NCI-H1417 treated with DMSO at 0.1 percent for 48 hours (cell line): ENCODE measurements at places on chromosomes 13 and 19.

DNA sequence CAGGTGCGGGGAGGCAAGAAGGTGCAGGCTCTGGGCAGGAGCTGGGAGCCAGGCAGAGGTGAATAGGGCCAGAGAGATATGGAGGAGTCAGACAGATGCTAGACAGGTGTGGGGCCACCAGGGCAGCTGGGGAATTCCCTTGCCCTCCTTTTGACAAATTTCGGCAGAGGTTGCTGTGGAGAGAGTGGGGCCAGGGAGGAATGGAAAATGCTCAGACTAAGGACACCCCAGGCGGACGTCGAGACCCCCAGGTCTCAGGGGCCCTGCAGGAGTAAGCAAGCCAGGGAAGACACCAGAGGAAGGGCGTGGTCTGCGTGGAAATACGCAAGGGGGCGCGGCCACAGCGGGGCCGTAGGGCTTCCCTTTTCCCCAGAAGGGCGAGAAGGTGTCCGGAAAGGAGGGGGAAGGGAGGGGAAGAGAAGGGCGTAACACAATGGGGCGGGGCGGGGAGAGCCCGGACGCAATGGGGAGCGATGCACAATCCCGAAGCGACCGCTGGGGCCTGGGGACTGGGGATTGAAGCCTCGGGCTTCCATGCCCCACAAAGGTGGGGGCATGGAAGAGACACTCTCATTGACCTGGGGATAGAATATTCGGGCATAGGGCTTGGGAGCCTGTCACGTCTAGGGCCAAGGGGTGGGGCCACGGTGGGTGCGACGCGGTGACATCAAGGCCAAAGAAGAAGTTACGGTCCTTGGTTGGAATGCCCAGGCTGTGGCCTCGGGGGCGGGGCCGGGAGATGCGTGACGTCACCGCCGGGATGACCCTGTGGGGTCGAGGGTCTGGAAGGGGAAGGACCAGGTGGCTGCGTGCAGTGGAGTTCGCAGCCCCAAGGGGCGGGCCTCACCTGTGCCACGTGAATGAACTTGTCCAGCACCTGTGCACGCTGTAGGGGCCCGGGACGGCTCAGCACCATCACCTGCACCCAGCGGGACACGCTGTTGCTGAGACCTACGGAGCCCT lies 8.2 kb downstream of the RASGRP4 start:
- peak; percentile 1 for DNase-seq

DNA sequence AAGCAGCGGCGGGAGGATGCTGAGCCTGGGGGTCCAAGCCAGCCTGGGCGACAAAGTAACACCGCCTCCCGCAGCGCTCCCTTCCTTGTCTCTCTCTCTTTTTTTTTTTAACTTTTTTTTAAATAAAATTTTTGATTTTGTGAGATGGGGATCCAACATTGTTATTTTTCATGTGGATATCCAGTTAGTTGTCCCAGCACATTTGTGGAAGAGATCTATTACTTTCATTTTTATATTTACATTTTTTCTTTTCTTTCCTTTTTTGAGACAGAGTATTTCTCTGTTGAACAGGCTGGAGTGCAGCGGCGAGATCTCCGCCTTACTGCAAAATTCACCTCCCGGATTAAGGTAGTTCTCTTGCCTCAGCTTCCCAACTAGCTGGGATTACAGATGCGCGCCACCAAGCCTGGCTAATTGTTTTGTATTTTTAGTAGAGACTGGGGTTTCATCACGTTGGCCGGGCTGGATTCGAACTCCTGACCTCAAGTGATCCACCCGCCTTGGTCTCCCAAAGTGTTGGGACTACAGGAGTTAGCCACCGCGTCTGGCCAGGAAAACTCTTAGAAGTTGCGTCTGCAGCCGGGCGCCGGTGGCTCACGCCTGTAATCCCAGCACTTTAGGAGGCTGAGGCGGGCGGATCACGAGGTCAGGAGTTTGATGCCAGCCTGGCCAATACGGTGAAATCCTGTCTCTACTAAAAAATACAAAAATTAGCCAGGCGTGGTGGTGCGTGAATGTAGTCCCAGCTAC lies 19.4 kb downstream of the ZNF816 start:
- no peak for DNase-seq

DNA sequence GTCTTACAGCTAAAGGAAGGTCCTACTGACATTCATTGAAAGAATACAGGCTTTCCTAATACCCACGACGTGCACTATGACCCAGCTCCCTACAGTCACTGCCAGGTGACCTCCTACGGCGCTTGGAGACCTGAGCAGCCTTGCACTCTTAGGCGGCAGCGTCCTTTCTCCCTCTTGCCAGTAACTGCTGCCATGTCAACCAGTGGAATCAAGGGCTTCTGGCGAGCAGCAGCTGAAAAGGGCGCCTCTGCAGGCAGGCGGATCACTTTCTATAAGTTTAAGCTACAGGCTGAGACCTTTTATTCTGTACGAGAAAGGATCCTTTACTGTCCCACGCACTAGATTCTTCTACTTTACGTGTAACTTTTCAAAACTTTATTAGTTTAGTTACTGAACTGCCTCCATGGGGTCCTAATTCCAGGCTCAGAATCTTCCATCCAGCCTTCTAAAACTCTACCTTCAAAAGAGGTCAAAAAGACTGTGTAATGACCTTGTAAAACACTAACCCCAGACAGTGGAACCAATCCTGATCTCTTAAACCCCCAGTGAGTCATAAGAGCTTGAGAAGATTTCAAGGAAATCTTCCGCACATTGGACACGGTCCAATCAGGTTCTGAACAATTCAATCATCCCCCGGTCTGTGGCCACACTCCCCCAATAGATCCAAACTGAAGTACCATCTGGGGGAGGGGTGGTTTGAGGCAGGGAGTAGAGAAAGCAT lies 1.9 kb downstream of the KCTD12 start:
- no peak for DNase-seq

GRCh38 chr13:23949200-23949599 lies 51.9 kb upstream of the C1QTNF9B start:
- DNase-seq: no peak

GRCh38 chr19:19031891-19032290 lies 1.4 kb downstream of the SUGP2 start:
- no peak for DNase-seq

DNA sequence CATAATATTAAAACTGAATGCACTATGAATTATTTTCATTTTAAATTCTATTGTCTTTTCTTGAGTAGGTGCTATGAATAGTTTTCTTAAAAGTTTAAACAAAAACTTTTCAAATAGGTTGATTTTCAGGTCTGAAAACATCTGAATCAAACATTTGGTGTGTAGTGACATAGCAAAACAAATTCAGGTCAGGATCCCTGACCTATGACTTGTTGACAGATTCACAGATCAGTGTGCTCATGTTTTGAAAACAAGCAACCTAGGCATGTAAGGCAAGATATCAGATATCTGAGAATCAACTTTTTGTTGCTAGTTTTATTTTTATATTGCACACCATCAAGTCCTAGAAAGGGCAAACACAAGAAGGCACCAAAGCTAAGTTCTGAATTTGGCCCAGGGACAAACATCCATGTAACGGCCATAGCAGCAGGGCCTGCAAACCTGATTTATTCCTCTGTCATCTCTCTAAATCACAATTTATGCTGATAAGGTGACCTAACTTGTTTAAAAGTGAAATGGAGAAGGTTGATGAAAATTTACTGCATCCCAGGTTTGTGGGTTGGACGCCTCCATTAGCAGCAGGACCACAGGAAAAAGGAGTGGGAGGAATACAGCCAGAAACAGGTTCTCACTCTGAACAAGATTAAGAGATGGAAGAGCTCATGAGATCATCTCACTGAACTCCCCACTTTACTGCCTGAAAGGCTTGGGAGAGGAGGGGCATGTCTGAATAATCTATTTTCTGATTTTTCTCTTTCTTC lies 337.7 kb downstream of the KCNRG start:
- no peak for DNase-seq

- no peak for DNase-seq
Measured at GRCh38 chr13:28470296-28470695, 24.6 kb downstream of the FLT1 start.

- no peak for DNase-seq
Measured at GRCh38 chr19:1315470-1316166, 29.9 kb downstream of the EFNA2 start.

GRCh38 chr19:17489392-17490030 lies 19.2 kb downstream of the SLC27A1 start:
- no peak for DNase-seq

GRCh38 chr19:18503337-18503970 lies 18.4 kb downstream of the ELL start:
- no peak for DNase-seq

- DNase-seq: no peak
Measured at GRCh38 chr19:42273407-42274064, 4.5 kb downstream of the CIC start.

DNA sequence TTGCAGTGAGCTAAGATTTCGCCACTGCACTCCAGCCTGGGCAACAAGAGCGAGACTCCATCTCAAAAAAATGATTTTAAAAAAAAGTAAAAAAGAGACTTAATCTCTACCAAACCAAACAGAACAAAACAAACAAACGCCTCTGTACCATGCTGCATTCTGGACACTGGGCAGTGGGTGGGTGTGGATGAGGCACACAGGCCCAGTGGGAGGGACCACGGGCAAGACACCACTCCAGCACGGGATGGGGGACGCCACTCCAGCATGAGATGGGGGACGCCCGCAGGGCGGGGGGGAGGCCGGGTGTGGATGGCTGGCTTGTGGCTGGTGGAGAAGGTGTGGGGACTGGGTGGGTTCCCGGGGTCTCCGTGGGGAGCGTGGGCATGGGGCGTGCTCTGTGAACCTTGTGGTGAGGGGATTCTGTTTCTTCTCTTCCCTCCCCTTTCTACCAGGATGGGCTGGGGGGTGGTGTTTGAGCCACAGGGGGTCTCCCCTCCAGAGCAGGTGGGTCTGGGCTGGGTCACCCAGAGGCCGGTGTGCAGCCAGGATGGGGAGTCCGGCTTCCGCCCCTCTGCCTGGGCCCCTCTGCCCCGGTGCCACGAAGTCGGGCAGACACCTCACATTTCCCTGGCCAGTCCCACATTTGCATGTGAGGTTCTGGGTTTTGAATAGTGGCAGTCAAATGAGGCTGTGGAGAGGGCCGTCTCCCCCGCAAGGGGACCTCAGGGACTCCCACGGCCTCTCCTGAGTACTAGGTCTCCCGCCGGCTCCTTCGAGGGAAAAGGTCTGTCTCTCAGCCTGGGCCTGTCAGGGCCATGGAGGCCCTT lies 23.9 kb upstream of the MATK start:
- no peak for DNase-seq

DNA sequence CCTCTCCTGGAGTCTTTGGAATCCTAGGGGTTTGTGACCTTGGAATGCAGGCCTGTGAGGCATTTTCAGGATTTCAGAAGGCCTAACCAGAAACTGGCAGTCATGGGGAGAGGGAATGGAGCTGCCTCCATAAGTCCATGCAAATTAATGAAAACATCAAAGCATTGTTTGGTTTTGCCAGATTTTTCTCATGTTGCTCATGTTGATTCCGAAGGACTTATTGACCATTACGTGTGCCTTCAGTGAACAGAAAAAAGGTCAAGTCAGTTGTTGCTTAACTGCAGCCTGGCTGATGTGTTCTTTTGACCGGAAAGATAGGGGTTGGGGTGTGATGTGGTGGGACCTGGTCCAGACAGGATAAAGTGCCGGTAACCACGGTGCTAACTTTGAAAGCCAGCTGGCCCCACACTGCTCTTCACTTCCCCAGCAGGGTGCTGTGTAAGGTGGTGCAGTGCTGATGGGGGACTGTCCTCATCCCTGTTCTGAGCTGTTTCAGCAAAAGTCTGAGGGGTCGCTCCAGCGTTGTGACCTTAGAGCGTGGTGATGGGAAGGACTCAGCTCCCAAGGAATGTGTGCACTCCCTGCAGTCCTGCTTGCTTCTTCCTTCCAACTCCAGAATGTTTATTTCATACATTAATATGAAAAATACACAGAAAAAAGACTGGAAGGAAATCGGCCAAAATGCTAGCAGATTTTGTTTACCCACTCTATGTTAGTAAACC lies 3.5 kb downstream of the RNF113B start:
- DNase-seq: no peak

GRCh38 chr19:8445488-8446001 lies 770 bp downstream of the HNRNPM start:
- no peak for DNase-seq

DNA sequence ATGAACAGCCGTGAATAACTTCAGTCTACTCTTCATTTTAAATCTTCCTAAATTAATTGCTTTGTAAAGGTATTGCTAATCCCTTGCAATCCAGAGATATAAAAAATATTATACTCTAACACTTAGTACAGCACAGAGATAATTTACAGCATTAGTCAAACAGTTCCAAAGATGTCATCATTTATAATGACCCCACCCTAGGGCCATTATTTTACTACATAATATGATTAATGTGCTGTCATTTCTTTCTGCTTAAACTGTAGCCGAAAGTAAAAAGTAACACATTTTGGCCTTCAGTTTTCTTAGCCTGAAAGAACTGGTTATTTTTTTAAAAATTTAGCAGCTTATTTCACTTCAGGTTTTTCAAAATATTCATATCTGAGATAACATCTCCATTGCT lies 256.3 kb upstream of the RFC3 start:
- no peak for DNase-seq

- no peak for DNase-seq
Measured at GRCh38 chr13:108325863-108326262, 56.3 kb downstream of the TNFSF13B start.

GRCh38 chr13:70249332-70250064 lies 141.2 kb upstream of the KLHL1 start:
- DNase-seq: no peak

- no peak for DNase-seq
Measured at GRCh38 chr13:42996584-42996983, 4.5 kb upstream of the EPSTI1 start.

DNA sequence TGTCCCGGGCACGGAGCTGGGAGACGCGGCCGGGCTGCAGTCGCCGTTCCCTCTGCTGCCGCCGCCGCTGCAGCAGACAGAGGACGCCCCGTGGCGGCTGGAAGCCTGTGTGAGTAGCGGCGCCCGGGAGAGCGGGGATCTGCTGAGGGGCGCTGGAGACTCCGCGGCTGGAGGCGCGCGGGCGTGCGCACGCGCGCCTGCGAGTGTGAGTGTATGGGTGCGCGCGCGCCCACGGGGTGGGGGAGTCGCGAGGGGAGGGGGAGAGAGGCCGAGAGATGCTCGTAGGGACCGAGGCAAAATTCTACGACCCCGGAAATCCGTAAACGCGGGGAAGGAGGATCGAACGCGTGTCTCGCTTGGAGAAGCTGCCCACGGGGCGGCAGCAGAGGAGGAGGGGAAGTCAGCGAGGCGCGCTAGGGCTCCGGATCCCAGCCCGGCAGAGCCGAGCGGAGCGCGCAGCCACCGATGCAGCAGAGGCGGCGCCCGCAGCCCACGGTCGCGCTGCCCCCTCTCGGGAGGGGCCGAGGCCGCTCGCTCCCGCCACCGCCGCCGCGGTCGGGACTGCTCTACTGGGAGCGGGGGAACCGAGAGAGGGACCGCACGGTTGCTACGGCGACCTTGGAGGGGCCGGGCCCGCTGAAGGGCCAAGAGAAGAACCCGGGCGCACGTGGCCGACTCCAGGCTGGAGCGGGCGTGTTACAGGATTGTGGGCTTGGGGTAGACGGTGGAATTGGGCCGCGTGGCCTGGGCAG lies at the start of gene ENOX1:
TSS of gene ENOX1 (minus strand) at position 207 of the 752 bp plus-strand sequence.
- DNase-seq: no peak

DNA sequence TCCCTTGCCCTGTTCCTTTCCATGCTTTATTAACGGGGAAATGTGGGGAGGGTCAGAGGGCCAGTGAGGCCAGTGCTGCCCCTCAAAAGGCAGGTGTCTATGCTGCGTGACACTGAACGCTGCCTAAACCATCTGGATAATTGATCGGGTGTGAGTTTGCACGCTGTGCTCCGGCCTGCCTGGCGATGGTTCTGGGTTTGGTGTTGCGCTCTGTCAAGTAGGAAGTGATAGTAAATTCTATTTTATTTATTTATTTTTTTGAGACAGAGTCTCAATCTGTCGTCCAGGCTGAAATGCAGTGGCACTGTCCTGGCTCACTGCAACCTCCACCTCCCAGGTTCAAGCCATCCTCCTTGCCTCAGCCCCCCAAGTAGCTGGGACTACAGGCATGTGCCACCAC lies 86.5 kb downstream of the ATP11A start:
- no peak for DNase-seq
